Fibroblast of gingiva (primary cell): ENCODE measurements at places on chromosomes 2 and 18.

GRCh38 chr2:6657136-6657535 lies 208.6 kb downstream of the CMPK2 start:
- no peak for DNase-seq

GRCh38 chr2:226882606-226883005 lies 46.8 kb downstream of the RHBDD1 start:
- DNase-seq = no peak

DNA sequence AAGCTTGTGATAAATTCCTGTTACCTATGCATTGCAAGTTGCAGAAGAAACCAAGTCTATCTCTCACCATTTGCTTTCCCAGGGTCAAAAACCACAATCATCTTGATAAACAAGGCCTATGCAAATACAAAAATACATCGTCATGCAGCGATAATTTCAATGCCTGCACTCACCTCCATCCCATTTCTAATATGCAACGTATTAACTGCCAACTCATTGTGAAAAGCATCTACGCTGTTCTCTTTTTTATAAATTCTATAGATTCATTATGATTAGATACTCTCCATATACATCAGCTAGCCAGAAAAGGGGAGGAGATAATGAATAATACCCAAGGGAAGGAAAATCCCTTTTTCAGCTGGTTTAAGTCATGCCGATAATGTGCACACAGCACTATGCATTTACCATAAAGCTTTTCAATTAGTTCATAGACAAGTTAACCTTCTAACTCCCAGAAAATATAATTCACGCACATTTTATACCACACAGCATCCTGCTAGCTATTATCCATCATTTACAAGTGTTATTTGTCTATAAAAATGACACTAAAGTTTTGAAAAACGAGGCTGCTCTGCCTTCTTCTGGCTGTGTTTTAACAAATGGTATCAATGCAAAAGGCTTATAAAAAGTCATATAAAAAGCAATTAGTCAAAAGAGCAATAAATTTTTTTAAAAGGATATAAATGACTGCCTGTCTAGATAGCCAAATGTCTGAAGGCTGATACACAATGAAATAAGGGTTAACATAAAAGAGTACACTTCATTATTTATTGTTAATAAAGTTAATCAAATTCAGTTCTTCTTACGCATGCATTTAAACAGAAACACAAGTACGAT lies 77.6 kb downstream of the AFF3 start:
- no peak for DNase-seq

DNA sequence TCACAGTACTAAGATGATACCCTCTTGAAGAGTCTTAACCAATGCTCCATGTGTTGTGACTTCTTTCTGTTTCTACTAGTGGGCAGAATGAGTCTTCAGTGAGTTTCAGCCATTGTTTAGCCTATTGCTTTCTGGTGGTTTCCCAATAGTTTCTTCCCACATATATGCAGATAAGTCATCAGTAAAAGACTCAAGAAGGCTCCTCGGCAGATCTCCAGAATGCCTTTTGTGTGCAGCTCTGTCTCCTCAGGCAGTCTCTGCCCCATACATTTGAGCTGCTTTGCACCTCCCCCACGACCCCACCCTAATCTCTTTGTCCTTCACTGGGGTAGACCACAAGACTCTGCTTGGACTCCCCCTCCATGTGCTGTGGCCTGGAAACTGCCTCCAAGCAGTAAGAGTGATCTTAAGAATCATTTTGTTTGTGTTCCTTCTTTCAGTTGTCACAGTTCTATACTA lies 71.6 kb upstream of the CHRNA1 start:
- DNase-seq = peak; percentile 87

DNA sequence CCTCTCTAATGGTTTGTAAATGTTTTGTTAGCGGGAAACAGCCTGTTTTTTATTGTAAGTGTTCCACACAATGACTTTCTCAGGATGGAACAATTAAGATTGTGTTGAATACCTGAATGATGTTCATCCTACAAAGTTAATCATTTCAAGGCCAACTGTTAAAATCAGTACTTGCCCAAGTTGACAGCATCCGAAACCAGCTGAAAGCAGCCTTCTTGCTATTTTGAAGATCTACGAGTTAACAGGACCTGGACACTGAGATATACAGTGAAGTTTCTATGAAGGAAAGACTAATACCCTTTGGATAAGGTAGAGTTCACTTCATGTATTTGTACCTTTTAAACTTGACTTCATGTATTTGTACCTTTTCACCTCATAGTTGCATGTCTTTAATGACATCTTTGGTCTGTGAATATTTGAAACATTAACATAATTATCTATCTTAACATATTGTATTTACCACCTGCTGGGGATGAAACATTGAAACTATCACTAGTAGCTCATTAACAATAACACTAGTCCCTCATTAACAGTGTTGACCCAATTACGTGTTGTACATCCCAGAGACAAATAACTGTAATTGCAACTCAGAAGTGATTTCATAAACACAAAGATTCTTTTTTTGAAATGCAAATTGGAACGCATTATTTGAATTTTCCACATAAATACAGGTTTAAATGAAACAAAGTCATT lies 556.0 kb upstream of the MEX3C start:
- DNase-seq = no peak

GRCh38 chr18:23964282-23965238 lies 50.0 kb upstream of the TTC39C start:
- DNase-seq = no peak

- no peak for DNase-seq
These were observed 52.6 kb downstream of the SMAD2 start for GRCh38 chr18:47877892-47878291.

GRCh38 chr18:49378458-49378857 lies 82.0 kb downstream of the DYM start:
- DNase-seq = no peak

DNA sequence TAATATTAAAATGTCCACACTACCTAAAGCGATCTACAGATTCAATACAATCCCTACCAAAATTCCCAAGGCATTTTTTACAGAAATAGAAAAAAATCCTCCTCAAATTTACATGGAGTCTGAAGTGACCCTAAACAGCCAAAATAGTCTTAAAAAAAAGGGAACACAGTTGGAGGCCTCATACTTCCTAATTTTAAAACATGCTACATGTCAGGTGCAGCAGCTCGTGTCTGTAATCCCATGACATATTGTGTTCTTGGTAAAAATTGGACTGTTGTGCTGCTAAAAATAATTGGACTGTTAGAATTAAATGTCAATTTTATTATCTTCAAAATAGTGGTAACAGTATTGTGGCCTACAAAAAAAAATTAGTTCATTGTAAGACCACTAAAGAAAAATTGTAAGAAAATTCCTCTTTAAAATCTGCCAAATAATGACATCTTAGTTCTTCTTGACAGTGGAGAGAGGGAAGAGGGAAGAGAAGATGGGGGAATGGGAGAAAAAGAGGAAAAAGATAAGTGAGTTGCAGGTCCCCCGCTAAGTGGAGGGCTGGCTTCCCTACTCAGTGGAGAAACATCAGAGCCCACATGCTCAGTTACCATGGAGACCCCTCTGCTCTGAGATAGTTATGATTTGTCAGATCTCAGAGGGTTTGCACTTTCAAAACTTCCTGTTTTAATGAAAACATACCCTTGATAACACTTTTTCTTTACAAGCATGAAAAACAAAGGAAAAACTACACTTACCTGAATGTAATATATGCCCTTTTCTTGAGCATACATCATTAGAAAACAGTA lies 46.5 kb downstream of the UNC50 start:
- no peak for DNase-seq

DNA sequence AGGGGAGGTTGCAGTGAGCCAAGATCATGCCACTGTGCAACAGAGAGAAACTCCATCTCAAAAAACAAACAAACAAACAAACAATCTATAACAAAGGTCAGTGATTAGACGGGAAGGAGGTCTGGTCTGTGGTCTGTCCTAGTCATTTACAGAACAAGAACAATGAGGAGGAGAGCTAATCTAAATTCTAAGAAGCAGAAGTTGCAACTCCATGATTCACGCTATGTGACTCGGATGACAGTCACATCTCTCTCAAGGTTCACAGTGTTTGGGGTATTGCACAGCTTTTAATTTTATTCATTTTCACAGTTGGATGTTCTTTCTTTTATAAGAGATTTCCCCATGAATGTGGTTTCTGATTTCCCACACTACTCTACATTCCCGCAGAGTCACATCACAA lies 218.7 kb upstream of the PIEZO2 start:
- DNase-seq = no peak

DNA sequence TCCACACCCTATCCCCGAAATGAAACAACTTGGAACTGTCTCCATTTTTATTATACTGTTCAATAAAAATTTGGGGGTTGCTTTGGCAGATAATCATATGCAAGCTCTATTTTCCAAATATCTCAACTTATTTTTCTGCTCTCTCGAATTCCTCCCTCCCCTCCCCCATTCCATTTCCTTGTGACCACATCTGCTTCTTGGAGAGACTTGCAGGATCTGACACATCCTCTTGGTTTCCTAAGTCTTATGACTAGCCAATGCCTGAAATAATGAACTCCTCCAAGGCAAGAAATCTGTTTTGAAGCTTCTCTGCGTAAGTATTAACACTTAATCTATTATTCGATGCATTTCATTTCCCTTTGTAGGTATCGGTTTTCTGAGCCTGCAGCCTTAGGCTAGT lies 16.1 kb downstream of the TGIF1 start:
- peak; percentile 85 for DNase-seq

GRCh38 chr2:106789185-106789584 lies 96.8 kb downstream of the ST6GAL2 start:
- no peak for DNase-seq

DNA sequence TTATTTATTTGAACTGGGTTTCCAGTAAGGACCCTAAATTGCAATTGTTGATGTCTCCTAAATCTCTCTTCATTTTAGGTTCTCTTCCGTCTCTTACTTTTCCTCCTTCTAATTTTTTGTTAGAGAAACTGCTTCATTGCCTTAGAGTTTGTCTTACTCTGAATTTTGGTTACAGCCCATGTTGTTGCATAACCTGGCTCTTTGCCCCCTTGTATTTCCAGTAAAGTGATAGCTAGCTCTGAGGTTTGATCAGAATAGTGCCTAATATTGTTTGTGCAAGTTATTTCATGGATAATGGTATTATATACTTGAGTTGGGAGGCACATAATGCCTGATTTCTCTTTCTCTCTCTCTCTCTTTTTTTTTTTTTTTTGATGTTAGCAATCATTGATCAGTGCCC lies 71.8 kb downstream of the MGAT5 start:
- no peak for DNase-seq

DNA sequence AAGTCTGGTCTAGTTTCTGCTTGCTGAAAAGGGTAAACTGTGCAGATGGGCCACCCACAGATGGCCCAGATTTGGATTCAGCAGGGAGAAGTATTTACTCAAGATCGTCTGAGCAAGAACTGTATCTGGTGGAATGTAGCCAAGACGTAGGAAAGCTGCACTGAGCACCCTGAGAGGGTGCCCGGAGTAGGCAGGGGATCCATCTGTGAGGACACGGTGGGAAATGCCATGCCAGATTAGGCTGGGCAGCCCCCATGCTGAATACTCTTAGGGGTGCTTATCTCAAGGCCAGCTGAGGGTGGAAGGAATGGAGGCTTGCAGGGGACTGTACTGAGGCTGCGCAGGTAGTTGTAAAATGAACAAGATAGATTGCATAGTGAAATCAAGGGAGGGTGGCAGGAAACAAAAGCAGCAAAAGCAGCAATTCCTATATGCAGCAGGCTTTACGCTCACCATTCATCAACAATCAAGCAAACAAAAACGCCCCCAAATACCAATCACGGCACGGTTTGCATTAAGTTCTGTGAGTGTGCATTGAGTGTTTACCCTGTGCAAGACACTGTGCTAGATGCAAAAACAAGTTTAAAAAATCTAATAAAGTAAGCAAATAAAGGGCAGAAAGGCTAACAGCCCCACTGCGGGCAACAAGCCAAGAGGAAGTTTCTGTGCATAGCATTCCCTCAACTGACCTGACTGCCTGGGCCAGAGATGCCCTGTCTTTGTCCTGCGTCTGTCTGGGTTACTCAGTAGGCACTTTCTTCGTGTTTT lies 32.2 kb upstream of the LPIN2 start:
- no peak for DNase-seq

DNA sequence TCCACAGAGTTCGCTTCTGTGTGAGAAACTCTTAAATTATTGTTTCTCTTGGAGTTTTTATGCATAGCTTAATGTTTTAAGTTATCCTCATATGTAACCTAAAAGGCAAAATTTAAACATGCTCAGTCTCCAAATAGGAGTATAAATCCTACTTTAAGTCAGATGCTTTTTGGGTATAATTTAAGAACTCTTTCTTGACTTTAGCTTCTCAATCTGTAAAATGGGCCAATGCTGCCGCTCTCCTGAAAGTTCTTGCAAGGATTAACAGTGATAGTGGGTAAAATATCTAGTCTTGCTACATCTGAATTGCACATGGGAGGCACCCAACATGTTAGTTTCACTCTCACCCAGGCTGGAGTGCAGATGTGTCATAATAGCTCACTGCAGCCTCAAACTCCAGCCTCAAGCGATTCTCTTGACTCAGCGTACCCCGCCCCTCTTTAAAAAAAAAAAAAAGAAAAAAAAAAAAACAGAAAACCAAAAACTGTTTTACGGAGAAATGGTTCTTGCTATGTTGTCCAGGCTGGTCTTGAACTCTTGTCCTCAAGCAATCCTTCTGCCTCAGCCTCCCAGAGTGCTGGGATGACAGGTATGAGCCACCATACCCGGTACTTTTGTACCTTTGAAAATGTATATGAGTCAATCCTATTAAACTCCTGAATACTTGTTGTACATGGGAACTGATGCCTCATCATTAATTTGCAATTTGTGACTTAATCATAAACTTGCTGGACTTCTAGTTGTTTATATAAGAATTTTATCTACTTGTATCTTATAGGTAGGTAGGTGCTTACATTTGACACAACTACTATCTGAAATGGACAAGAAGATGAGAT lies 1.8 kb downstream of the FBXO48 start:
- DNase-seq = no peak

GRCh38 chr18:75208836-75209128 lies 157 bp downstream of the PTGR3 start:
- no peak for DNase-seq

- DNase-seq = no peak
These were observed 153.6 kb downstream of the CCDC85A start for GRCh38 chr2:56337342-56337741.

- DNase-seq = peak; percentile 45
These were observed 87.2 kb upstream of the POU3F3 start for GRCh38 chr2:104766683-104767082.

GRCh38 chr2:211429256-211429920 lies 873.0 kb downstream of the CPS1 start:
- no peak for DNase-seq

GRCh38 chr2:160432633-160433032 lies 61.0 kb downstream of the RBMS1 start:
- peak; percentile 22 for DNase-seq

GRCh38 chr2:236309669-236310029 lies 45.4 kb upstream of the ASB18 start:
- no peak for DNase-seq
